Stimulated activated CD8-positive, alpha-beta memory T cell treated with anti-CD3 and anti-CD28 coated beads, Interleukin-4, amount 100 ng/mL, for 1 hour (primary cell): ENCODE measurements at places on chromosomes 12 and 14.

GRCh38 chr12:25014961-25015360 lies 66.1 kb upstream of the BCAT1 start:
- no peak for DNase-seq

- no peak for DNase-seq
Observed at GRCh38 chr12:118651487-118651886, 275.1 kb downstream of the SUDS3 start.

GRCh38 chr14:64634558-64634957 lies 69.7 kb upstream of the PLEKHG3 start:
- DNase-seq = no peak

DNA sequence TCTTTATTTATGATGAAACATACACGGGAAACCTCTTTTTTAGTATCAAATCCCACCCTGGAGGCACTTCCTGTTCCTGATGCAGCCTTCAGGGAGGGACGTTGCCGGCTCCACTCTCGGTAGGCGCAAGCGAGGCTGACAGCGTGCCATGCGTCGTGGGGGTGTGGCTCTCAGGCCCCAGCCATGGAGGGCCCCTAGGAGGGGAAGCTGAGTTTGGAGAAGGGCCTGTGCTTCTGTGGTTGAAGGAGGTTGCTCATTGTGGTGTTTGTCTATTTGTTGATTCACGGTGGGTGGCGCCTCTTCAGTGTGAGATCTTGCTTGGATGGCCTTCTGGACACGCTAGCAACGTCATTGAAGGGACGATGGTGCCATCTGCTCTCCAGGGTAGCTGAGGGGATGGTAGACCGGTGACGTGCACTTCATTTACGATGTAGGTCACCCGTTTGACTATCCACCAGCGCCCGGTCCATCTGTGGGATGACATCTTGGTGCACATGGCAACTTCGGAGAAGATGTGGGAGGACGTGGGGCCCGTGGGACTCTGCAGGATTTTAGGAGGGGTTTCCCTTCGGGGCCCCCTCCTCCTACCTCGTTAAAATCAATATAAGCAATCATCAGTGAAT lies 126.3 kb upstream of the RTL1 start:
- DNase-seq = no peak

DNA sequence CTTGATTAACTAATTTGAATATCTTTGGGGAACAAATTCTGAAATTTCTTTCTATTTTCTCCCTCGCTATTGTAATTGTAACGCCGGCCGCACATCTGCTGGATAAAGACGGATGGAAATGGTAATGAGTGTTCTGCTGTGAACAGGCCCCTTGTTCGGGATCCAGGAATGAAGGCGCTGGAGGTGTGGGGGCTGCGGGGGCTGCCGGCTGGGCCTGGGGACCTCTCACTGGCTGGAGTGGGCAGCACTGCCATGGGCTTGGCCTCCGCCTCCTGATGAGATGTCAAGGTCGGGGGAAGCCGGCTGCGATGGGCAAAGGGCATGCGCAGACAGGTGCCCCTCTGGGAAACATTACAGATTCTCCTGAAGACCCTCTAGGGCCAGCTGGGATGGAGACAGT lies 175.4 kb downstream of the PHETA1 start:
- DNase-seq = no peak

GRCh38 chr12:62123721-62124203 lies 136.4 kb upstream of the USP15 start:
- DNase-seq = no peak

GRCh38 chr14:49961270-49962222 lies 68.7 kb downstream of the ARF6 start:
- DNase-seq = no peak

GRCh38 chr12:116288735-116289134 lies 11.2 kb upstream of the MED13L start:
- no peak for DNase-seq

DNA sequence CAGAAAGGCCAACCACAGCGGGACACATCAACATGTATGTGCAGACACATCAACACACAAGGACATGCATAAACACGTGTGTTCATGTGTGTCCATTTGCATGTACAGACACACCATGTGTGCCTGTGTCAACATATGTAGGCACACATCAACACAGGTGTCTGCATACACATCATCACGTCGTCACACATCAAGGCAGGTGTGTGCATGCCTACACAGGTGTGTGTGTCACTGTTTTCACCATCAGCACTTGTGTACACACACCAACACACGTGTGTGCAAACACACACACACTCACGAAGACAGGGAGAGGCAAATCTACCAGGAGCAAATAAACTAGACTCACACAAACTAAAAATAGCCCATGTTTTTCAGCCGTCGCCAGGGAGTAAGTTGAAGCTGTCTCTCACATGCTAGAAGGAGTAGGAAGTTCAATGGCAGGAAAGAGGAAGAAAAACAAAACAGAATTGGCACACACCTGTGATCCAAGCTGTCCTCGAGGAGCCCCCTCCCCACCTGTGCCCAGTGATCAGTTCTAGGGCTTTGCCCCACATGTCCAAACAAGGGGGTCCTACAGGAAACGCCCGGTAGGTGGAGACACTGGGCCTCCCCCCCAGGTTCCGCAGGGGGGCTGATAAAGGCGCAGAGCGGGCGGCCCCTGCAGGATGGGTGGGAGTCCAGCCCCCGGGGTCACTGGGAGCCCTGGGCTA lies 7.4 kb downstream of the SCARB1 start:
- DNase-seq = no peak
